Activated CD4-positive, alpha-beta memory T cell treated with anti-CD3 and anti-CD28 coated beads, Interleukin-2, amount 10 ng/mL, durations not matched to agents 7 days and 5 days (primary cell): ENCODE measurements at places on chromosomes 6 and 20.

GRCh38 chr20:61263084-61263695 lies 11.1 kb downstream of the CDH4 start:
- peak; percentile 47 for DNase-seq

DNA sequence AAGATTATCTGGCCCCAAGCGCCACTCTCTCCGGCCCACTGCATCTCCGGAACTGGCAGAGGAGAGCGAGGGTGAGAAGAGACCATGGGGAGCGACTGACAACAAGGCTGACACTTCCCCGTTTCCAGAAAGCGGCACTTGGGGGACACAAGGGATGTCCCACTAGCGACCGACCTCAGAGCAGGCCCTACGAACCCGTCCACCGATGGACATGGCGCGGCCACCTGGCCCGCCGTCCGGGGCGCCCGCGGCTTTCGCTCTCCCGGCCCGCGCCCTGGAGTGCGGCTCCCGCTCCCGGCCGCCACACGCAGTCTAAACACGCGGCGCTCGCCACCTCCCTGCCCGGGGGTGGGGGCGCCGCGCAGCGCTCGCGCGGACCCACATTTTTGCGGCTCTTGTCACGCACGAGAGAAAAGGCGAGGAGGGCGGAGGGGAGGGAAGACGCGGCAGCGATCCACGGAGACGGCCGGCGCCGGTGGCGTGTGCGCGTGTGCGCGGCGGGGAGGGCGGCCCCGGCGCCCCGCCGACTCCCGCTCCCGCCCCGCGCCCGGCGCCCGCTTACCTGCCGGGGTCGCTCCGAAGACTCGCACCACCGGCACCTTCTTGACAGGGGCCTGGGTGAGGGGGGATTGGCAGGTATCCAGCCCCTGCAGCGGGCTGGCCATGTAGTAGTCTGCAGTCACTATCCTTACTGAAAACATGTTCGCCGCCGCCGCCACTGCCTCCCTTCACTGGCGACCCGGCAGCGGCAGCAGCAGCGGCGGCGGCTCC lies 645 bp downstream of the REV3L start:
- DNase-seq: peak; percentile 57

DNA sequence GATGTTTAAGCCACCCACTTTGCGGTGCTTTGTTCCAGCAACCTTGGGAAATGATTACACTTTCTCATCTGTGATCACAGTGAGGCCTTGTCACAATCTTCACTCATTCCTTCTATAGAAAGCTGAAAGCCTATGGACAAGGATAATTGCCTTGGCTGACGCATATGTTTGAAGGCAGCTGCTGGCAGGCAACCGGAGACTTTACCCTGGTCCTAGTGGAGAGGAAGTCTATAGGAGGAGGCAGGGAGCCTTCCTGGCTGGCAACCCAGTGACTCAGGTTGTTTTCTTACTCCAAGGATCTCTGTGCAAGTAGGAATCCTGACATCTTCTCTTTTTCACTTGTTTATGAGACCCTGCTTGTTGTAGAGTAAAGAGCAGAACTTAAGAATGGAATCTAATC lies 34.1 kb upstream of the ESR1 start:
- no peak for DNase-seq

GRCh38 chr20:36792422-36792821 lies 18.9 kb upstream of the DSN1 start:
- DNase-seq: no peak

GRCh38 chr6:26420688-26421171 lies 18.7 kb downstream of the BTN3A1 start:
- no peak for DNase-seq

- no peak for DNase-seq
Observed at GRCh38 chr6:12806796-12807195, 90.2 kb downstream of the PHACTR1 start.

GRCh38 chr6:88728756-88729155 lies 234.7 kb downstream of the RNGTT start:
- no peak for DNase-seq

- no peak for DNase-seq
Observed at GRCh38 chr6:166637812-166638572, 10.9 kb upstream of the RPS6KA2 start.

GRCh38 chr6:147530132-147531060 lies 21.9 kb downstream of the SAMD5 start:
- DNase-seq: no peak

GRCh38 chr6:8014947-8015346 lies 49.2 kb downstream of the BLOC1S5 start:
- no peak for DNase-seq

DNA sequence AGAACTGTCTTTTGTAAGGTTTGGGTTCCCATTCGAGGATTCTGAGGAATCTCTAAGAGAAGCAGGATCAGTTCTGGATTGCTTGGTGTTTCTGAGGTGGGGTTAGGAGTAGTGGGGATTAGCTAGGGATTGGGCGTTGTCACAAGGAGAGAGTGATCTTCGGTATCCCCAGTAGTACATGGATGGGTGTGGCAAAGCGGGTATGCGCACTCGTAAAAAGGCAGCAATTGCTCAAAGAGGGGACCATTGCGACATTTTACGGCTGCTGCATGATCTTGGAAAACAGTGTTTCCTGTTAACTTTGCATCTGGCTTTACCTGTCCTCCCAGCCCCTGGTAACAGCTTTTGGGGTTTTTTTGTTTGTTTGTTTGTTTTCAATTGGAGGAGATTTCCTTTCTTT lies 9.7 kb upstream of the ZSCAN9 start:
- DNase-seq: no peak

DNA sequence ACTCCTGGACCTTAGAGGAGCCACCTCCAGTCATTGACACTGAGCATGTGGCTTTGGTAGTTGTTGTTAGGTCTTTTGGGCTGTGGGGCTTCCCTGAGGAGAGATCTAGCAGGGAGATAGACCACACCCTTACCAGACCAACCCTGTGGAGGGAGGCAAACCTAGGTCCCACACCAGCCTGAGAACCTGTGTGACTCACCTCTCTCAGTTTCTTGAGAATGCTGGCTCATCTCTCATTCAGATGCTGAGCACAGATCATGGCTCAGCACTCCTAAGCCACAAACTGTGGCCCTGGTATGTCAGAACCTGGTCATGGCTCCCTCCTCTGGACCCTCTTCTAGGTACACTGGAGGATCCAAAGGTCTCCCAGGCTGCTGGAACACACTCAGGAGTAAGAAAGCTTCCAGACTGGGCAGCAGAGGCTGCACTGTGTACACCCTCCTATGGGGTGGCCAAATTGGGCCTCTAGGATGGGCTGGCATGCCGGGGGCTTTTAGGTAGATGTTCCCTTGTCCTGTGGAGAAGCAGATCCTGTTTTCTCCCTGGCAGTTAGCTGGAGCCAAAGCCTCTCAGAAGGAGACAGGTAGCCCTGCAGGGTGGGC lies 1294.5 kb downstream of the KHDRBS2 start:
- no peak for DNase-seq
